ENCODE measurements at places on chromosomes 3 and 15.

DNA sequence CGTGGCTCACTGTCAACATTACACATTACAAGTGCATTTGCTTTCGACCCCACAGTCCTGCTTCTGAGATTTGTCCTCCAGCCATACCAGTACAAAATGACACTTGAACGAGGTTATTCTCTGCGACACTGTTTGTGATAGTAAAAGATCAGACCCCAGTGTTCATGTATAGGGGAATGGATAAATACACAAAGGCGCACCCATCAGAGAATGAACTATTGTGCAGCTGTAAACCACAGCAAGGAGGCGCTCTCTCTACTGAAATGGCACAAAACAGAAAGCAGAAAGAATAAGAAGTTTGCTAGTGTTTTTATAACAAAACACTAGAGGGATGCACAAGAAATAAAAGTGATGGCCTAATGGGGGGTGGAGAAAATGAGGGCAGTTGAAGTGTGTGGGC is 4.9 kb upstream of the CHSY1 start:
- no peak for DNase-seq

DNA sequence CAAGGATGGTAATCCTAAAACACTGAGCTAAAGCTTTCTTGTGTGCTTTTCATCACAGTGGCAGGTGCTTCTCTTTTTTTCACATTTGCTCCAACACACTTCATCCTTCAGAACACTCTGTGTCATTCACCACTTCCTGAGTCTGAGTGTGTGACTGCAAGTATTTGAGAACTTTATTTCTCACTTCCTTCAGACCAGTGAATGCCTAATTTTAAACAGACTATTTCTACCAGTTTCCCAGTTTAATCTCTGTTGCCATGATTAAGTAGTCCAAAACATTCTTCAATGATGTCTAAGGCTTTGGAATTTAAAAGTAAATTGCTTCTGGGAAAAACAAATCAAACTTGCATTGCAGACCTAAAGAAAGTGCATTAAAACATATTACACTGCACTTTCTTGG is 541.2 kb downstream of the RBMS3 start:
- no peak for DNase-seq

DNA sequence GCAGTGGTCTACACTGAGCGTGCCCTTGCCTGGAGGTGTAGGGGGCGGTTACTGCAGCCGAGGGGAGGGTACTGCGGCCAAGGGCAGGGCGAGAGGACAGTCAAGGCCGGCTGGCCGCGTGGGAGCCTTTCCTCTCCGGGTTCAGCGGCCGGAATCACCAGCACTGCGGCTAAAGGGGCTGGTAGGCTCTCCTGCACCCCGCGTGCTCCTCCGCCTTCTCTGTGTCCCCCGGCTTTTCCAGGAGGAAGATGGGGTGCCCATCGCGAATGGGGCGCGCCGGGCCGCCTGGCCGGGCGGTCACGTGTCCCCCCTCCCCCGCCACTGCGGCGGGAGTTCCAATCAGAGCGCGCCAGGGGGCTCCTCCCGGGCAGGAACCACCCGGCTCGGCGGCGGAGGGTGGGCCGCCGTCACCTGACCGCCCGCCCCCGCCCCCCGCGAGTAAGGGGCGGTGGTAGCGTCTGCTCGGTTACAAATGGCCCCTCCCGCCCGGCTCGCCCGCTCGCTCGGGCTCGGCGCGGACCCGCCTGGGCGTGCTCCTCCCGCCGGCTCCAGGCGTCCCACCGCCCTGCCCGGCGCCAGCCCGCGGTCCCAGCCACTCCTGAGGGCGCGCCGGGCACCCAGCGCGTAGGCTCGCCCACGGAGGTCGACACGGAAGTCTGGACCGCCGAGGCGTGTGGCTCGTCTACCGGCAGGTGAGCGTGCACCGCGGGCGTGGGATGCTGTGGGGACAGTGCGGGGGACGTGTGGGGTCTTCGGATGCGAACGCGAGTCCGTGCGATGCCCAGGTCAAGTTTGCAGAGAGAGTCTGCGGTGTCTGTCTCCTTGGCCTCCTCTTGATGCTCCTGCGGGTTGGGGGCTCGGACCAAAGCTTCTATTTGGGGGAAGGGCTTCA is 242.6 kb upstream of the TOPAZ1 start:
- no peak for DNase-seq

DNA sequence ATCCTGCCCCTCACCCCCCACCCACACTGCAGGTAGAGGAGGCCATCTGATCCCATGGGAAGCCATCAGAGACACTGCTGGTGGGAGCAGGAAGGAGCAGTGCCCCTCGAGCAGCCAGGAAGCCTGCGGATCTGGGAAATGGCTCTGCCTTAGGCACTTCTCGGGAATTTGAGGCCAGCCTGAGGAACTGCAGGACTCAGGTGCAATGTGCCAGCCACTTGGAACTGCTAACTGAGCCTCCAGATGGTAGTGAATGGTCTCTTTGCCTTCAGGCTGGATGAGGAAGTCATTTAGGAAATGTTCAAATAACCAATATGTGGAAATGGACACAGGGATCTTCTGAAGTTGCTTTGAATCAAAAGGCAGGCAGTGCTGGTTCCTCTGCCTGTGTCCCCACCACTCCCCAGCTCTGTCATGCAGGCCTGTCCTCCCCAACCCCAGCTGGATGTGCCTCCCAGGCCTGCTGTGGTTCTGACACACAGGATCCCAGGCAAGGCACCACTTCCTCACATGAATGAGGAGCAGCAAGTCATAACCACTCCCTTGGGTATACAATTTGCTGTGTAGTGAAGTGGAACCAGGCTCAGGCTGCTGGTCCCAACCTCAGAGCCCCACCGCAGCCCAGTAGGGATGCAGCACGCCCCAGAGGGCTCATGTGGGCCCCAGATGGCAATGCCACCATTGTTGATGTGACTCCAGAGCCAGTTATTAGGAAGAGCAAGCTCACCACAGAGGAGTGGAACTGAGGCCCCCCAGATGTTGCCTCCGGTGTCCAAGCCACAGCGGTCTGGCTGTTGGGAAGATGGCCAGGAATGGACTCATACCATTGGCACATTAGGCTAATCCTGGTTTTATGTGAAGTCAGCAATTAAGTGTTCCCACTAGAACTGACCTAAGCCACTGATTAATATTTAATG is 46.5 kb upstream of the LIMD1 start:
- no peak for DNase-seq

GRCh38 chr3:61820306-61820992 is 259.1 kb downstream of the PTPRG start:
- DNase-seq = no peak

DNA sequence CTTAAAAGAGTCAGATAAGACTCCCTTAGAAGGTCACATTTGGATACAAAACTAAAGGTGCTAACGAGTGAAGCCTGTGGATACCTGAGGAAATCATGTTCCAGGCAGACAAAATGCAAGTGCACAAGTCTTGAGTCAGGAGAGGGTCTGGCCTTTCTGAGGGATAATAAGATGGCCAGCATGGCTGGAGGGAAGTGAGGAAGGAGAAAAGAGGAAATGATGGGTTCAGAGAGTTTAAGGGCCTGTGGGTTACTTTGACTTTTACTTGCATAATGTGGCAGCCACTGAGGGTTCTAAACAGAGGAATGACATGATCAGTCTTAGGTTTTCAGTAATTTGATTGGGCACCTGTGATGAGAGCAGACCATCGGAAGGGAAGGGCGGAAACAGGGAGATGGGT is 3.5 kb upstream of the ROPN1B start:
- DNase-seq = no peak

- DNase-seq = no peak
Observed at GRCh38 chr15:47541562-47541961, 175.7 kb upstream of the SEMA6D start.

DNA sequence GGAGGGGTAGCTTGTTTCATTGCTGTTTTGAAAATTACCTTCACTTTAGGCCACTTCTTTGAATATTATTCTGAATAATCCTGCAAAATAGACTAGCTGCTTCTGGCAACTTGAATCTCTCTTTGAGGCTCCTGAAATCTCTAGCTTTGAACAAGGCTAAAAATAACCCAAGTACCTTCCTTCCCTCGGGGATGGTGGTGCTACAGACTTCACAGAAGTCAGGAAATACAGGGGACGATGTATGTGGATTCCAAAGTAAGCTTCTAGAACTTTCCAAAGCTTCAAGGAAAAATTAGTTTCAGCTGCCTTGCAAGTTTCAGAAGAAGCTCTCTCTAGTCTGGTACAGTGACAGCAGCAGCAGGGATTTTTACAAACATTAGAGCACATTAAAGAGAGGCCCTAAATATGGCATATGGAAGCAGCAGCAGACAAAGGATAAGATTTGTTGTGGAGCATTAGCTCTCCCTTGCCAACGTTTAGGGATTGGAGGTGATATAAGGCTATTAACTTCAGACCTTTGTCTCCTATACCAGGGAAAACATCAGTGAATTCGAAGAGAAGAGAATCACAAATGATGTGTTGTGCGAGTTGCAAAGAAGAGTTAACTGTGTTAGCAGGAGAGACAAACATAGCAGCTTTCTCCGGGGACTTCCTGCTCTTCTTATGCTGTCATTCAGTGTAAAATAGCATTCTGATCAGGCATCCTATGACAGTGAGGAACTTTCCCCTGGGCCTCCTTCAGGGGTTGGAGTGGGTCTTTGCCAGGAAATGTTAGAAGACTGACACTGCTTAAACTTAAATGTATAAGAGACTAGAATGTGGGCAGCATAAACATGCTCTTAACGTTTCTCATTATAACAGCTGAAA is 783.0 kb upstream of the ARPP21 start:
- DNase-seq = no peak

- no peak for DNase-seq
Observed at GRCh38 chr3:32181365-32181764, 57.1 kb upstream of the CMTM8 start.

DNA sequence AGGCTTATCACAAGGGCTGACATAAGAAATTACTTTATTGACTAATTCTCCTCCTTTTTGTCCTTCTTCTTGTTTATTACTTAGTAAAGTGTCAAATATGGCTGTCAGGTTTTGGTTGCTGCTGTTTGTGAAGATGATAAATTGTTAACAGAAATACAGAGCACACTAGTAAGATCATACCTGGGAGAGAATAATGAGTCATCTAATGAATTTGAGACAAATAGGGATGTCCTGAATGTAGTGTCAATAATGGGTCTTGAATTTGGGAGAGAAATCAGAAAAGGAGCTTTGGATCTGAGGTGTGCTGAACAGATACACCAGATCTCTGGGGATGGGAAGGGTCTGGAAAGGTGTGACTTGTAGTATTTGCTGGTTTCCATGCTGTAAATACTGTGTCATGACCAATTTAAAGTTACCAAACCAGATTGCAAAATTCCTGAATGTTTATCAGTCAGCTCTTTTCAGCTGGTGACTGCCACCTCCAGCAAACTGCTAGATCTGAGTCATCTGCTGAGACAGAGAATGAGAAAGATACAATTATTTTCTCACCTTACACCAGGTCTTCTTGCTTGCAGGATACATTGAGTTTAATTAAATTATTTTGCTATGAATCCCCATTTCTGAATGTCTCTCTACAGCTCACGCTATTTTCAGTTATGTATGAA is 76.7 kb upstream of the SATB1 start:
- no peak for DNase-seq

GRCh38 chr3:108845709-108846293 is 23.2 kb downstream of the TRAT1 start:
- DNase-seq = no peak

DNA sequence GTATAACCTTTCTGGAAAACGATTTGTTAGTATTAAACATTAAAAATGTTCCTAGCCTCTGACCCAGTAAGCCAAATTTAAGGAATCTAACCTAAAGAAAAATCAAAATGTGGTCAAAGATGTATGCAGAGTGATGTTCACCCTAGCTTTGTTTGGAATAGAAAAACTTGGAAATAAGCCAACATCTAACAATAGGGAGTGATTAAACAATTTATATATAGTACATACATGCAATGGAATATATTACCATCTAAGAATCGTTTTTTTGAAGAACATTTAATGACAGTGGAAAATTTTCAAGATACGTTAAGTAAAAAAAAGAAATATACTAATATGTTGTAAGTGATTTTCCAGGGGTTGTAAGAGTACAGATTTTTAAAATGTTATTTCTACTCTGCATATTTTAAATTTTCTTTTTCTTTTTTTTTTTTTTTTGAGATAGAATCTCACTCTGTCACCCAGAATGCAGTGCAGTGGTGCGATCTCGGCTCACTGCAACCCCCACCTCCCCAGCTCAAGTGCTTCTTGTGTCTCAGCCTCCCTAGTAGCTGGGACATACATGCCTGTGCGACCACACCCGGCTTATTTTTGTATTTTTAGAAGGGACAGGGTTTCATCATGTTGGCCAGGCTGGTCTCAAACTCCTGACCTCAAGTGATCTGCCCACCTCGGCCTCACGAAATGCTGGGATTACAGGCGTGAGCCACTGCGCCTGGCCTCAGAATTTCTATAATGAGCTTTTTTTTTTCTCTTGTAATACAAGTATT is 54.9 kb downstream of the ANP32A start:
- DNase-seq = no peak

DNA sequence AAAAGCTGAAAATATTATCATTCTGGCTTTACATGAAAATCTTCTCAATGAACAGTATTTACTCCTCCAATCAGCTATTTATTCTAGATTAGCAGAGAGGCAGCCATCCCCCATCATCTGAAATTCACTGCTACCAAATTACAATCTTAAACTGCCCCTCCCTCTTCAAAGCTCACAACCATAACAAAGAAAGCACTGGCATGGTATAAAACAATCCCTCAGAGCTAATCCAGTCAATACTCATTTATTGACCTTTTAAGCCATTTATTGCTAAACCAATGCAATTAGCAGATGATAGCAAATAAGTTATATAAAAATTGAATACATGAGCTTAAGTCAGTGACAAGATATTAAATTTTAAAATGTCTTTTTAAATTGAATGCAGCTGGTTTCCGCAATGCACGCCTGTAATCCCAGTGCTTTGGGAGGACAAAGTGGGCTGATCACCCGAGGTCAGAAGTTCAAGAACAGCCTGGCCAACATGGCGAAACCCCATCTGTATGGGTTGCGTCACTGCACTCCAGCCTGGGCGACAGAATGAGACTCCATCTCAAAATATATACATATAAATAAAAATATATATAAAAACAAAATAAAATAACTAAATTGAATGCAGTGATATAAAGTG is 12.1 kb downstream of the SLC4A7 start:
- DNase-seq = no peak

GRCh38 chr3:126746395-126747177 is 42.5 kb downstream of the CHCHD6 start:
- DNase-seq = no peak

GRCh38 chr3:44419116-44419922 is 58.2 kb downstream of the ZNF445 start:
- DNase-seq = no peak

DNA sequence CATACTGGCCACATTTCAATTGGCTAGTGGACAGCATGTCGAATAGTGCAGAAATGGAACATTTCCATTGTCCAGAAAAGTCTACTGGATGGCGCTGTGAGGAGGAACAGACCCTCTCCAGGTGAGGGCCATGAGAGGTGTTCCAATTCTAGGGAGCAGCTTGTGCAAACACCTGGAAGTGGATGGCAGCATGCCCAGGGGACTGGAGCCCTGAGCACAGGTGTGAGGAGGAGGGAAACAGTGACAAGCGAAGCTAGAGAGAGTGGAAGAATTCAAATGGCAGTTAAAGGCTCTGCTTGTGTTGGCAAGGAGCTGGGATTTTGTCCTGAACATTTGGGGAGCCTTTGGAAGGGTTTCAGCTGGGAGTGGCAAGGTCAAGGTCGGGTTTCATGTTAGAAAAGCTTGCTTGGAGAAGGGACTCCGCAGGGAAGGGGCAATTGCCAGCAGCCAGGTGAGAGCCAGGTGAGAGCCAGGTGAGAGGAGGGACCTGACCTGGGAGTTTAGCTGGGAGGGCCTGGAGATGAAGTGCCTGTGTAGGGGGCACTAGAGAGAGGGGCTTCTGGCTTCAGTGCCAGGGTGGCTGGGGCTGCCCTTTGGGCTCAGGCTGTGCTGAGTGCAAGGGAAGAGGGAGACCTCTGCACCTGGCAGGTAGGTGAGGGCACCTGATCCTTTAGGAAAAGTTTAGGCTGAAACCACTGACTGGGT is 93.8 kb downstream of the LINGO1 start:
- no peak for DNase-seq

All from effector CD4-positive, alpha-beta T cell (primary cell).